ENCODE measurements at places on chromosomes 7 and 10.

GRCh38 chr10:80893256-80893655 lies 355.6 kb downstream of the SH2D4B start:
- DNase-seq: no peak

DNA sequence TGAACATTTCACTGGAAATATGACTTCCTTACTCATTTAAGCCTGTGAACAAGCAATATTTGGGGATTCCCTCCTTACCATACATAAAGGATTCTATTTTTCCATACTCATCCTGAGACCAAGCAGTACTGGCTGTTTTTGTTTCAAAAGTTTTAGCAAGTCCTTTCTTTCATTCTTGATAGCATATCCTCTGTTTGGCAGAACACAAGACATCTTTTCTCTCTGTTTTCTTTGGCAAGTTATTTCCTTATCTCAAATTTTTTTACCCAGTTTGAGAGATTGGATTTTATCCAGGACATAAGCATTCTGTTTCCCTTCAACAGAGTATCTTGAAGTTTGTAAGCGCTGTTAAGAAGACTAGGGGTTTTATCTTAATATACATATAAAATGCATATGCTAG lies 3.0 kb upstream of the WASL start:
- peak; percentile 32 for DNase-seq

DNA sequence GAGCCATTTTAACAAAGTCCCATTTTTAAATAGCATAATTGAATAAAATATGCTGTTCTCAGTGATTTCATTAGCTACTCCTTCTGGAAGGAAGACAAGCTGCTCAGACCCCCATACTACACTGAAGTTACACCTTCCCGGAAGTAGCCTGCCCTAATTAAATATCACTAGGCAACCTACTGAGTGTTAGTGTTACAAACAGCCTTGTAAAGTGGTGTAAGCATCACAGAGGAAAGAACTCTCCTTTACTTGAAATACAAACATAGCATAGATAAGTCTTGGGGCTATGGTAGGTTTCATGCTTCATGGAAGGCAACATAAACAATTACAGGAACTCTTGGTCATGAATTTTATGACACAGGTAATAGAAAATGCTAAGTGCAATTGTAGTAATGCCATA lies 43.4 kb upstream of the PTN start:
- DNase-seq: no peak

- DNase-seq: no peak
These were observed 42.2 kb downstream of the GPR85 start for GRCh38 chr7:113044394-113044793.

DNA sequence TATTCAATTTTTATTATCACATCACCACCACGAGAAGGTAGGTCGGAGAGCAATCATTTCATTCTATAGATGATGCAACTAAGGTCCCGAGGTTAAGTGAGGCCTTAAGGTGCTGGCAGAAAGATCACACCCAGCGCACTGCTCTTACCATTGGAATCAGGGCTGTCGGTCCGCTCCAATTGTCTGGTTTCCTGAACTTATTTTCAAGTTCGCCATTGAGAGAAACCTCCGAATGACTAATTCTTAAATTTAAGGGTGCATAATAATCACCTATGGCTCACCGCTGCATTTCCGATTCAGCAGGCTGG lies 625 bp upstream of the GSTO2 start:
- DNase-seq: no peak

- DNase-seq: no peak
These were observed 1.9 kb upstream of the BHLHA15 start for GRCh38 chr7:98209166-98209920.

DNA sequence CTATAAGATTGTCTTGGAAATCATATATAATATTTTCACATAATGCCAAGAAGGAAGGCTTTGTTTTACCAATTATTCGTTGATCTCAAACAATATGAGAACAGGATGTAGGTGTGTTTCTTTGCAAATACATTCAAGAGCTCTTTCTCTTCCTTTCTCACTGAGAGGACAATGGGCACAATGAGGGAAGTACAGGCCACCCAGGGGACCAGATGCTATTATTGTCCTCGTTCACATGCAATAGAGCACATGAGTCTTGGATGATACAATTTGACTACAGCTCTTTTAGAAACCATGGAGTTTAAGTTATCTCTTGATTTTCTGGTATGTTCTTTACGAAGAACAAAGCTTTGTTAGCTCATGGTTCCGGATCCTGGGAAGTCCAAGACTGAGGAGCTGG lies 323.7 kb upstream of the KLF6 start:
- no peak for DNase-seq

DNA sequence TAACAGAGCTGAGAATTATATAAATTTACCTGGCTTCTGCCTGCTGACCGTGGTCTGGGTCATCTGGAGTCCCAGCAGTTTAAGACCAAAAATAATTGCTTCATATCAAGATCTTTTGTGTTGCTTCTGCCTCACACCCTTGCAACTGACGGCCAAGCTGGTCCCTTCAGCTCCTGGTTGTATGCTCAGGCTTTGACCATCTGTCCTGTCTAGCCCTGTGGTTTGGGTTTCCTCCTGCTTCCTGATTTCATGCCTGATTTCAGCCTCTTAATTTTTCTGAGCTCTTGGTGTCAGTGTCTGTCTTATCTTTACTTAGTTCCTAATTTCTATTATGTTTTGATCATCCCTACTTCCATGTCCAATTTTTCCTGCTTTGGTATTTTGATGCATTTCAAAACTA lies 87.9 kb upstream of the PLXDC2 start:
- DNase-seq: no peak

DNA sequence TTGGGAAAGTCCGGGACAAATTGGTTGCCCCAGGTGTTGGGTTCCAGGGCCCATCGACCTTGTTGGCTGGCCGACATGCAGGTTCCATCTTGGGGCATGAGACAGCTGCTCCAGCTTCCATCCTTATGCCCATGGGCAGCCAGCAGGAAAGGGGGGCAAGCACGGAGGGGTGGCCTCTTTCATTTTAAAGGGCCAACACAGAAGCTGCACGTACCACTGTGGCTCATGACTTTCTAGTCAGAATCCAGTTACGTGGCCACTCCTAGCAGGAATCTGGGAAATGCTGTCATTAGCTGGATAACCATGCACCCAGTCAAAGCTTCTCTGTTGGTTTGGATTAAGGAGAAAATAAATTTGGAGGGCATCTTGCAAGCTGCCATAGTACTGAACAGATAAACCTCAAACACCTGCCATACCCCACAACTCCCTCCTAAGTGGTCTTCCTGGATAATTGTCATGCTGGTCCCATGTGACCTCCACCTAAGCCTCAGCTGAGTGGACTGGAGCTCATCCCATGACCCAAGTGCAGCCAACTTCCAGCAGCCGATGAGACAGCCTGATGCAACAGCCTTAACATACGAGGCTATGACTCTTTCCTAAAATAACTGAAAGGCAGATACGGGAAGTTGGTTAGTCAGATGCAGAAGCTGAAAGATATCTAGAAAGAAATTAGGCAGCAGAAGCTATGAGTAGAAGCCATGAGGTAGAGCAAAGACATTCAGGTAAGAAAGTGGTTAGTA lies 21.4 kb upstream of the GSDME start:
- DNase-seq: peak; percentile 46

- no peak for DNase-seq
These were observed 15.5 kb downstream of the FRG2B start for GRCh38 chr10:133611079-133611478.

DNA sequence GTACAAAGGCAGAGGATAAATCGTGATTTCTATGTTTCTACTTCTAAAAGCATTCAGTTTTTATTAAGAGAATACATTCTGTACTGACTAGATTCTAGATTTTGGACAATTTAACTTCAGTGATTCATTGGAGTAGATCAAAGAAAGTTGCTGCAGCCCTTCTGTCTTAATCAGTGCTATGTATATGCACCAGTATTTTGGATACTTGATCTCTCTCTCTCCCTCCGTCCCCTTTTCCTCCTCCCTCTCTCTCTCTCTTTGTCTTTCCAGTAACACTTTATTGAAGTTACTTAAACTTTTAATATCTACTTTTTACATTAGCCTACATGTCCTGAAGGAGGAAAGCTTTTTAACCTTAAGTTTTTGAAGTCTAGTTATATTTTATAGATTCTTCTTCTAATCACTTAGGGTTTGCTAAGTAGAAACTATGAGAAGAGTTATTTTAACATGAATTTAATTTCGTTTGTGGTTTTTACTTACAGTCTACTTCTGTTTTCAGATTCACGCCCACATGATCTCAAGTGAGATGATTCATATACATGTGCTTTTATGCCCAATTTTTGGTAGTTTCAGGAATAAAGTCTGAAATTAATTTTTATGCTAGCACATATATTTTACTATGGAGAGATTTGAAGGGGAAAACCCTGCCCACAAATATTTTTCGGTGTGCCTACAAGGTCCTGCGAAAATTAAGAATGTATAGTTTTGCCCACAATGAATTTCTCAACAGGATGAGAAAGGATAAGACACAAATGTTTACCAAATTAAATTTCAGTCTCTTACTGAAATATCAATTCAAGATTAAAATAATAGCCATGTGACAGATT lies 9.1 kb downstream of the MDFIC start:
- peak; percentile 82 for DNase-seq

DNA sequence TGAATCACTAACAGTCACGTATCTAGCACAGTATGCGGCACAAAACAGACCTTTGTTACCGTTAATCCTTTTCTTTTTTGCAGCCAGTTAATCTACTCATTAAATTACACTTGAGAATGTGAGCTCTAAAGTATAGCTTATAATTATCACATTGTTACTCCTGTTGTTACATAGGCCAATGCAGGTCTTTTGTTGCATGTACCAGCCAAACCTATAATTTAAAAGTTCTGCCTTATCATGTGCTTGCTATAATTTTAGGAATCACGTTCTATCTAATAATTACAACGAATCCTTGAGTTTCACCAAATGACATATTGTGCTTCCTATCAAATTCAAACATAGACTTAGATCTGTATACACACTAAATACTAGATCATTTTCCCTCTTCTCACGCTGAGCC lies 245.1 kb downstream of the DGKI start:
- DNase-seq: no peak

GRCh38 chr7:97120713-97121457 lies 3.4 kb downstream of the SDHAF3 start:
- no peak for DNase-seq

GRCh38 chr7:38563741-38564140 lies 67.4 kb downstream of the AMPH start:
- no peak for DNase-seq

GRCh38 chr7:16062269-16062668 lies 359.1 kb downstream of the CRPPA start:
- DNase-seq: peak; percentile 77

DNA sequence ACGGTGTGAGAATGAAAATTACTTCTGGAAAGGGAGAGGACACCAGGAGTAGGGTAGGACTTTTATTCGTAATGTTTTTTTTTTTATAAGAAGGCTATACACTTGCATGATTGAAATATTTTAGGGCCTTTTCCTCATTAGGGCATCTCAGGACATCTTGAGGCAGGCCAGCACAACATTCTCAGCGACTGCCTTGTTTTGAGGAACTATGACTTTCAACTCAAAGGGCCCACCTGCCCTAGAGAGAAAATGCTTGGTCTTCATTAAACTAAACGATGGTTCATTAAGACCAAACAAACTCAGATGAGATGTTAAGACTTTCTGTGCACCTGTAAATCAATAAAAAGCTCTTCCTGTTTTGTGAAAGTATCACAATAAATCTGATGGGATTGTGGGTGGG lies 11.3 kb downstream of the NOD1 start:
- no peak for DNase-seq

DNA sequence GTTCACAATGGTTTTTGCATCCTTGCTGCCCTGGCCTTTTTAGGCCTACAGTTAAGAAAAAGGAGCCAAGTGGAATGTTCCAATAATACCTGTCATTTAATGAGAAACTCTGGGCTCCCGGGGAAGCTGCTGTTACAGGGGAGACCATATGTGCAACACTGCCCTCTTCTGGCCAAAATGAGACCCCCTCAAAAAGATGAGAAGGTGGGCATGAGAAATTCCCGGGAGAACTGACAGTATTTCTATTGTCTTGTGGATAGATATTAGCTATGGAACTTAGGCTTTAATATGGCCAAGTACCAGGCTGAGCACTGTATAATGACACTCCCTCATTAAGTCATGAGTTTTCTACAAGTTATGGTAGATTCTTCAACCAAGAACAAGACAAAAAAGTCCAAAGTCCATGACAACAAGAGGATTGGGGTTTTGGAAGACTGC lies 99.4 kb downstream of the CCDC3 start:
- DNase-seq: peak; percentile 21

DNA sequence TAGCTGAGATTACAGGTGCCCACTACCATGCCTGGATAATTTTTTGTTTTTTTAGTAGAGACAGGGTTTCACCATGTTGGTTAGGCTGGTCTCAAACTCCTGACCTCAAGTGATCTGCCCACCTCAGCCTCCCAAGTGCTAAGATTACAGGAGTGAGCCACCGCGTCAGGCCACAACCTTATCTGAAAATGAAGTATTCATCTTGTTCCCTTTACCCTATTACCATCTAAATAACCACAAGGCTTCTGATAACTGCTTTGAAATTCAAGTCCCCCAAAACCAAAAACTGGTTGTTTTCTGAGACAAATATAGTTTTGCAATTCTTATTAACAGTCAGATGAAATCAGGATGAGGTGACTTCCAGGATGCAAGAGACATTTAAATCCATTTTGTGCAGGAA lies 2.4 kb downstream of the TCTN3 start:
- DNase-seq: no peak

DNA sequence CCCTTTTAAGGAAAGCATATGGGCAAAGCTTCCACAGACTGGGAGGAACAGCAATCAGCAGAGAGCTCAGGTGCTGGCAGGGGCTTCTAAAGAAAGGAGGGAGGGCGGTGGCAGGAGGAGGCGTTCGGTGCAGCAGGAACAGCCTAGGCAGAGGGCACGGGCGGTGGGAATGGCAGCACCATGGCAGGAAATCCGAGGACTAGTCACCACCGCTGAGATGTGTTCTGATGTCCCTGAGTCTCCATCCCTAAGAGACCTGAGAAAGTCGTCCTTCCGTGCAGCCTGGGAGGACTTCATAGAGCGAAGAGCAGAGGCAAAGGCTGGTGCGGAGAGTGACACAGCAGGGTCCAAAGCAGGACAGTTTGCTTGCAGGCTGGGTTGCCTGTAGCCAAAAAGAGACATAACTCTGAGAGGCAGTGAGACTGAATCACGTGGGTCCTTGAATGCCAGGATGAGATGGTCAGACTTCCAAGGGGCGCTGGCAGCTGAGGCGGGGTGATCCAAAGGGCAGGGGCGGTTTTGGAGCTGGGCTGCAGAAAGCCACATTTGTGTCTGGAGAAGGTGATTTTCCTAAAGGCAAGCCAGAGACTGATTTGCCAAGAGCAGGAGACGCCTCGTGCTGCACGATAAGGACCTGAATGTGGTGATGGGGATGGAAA lies 35.8 kb upstream of the GRID1 start:
- no peak for DNase-seq

GRCh38 chr7:1550846-1551155 lies 5.2 kb downstream of the TMEM184A start:
- DNase-seq: no peak

Data from foreskin melanocyte (primary cell).